ENCODE measurements at places on chromosomes 12 and 14.
A peak's percentile ranks its signal among the peaks of the same experiment; 100 is the strongest.

DNA sequence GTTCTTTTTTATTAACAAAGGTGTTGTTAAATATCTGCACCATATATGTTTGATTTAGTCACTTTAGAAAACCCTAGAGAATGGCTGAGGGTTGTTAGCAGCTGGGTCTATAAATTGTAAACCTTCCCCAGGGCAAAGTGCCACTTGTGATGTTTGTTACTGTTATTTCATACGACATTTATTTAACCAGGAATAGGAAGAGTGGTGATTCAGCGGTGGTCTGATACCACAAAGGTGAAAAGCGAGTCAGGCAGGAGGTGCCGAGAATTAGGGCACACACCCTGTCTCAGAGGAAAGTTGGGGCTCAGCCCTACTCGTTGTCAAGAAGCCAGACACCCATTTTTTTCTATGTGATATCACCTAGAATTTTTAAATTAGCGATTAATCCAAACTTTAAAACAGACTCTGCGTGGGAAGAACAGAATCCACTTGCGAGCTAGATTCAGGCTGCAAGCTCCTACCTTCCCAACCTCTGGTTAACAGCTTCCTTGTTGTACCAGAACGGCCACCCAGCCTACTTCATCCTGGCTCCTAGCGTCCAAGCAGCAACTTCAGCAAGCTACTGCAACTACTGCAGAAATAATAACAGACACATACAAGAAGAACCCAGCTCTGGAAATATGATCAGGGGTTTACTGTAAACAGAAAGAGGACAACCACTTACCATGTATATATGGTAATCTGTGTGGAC is 126.7 kb downstream of the TMEM132D start:
- no peak for DNase-seq
- no peaks in the 10 kb centered on the region for H3K4me1 ChIP-seq
- no peaks in the 10 kb centered on the region for H3K36me3 ChIP-seq
- H3K27ac ChIP-seq: no peak overlapping the region
- no peak overlapping the region for H3K4me3 ChIP-seq

- no peak for DNase-seq
- H3K4me3 ChIP-seq: no peak overlapping the region
- no peak overlapping the region for H3K27ac ChIP-seq
- no peaks in the 10 kb centered on the region for H3K4me1 ChIP-seq
- no peaks in the 10 kb centered on the region for H3K36me3 ChIP-seq
These were observed 120.3 kb upstream of the SOX5 start for GRCh38 chr12:24069532-24070395.

- H3K27me3 ChIP-seq: no peaks in the 10 kb centered on the region
- no peak for DNase-seq
- peak overlapping the region; percentile 47 for H3K27ac ChIP-seq
- H3K4me3 ChIP-seq: no peak overlapping the region
- H3K36me3 ChIP-seq: no peaks in the 10 kb centered on the region
- peaks cover 18% of the 10 kb centered on the region for H3K4me1 ChIP-seq
These were observed 30.2 kb downstream of the CACNA1C start for GRCh38 chr12:2083008-2083407.

- no peak overlapping the region for H3K27ac ChIP-seq
- no peaks in the 10 kb centered on the region for H3K36me3 ChIP-seq
- no peak overlapping the region for H3K4me3 ChIP-seq
- no peaks in the 10 kb centered on the region for H3K4me1 ChIP-seq
- H3K27me3 ChIP-seq: no peaks in the 10 kb centered on the region
These were observed 16.7 kb upstream of the ERC1 start for GRCh38 chr12:974271-974862.

- H3K27ac ChIP-seq: no peak overlapping the region
- H3K36me3 ChIP-seq: peaks cover 5% of the 10 kb centered on the region
- H3K27me3 ChIP-seq: no peaks in the 10 kb centered on the region
- no peaks in the 10 kb centered on the region for H3K4me1 ChIP-seq
- no peak overlapping the region for H3K4me3 ChIP-seq
These were observed 25.9 kb upstream of the SRP54 start for GRCh38 chr14:34956931-34957330.

DNA sequence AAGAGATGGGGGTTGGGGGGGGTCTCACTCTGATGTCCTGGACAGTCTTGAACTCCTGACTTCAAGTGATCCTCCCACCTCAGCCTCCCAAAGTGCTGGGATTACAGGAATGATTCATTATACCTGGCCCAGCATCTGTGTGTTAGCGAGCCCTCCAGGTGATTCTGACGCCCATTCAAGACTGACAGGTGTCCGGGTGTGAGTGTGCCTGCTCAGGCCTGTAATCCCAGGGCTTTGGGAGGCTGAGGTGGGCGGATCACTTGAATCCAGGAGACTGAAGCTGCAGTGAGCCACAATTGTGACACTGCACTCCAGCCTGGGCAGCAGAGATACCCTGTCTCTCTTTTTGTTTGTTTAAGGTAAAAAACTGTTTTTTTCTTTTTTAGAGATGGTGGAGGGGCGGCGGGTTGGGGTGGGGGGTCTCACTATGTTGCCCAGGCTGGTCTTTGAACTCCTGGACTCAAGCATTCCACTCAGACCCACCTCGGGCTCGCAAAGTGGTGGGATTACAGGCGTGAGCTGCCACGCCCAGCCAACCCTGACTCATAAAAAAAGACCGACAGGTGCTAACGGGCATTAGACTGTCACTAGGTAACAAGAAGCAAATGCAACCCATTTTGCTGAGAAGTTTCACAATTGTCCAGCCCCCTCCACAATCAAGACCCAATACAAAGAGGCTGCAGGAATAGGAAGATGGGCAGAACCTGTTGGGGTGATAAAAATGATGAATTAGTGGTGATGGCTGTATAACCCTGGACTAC is 4.7 kb downstream of the VSIG10 start:
- no peak overlapping the region for H3K27ac ChIP-seq
- H3K4me1 ChIP-seq: no peaks in the 10 kb centered on the region
- no peaks in the 10 kb centered on the region for H3K36me3 ChIP-seq
- DNase-seq: no peak
- no peak overlapping the region for H3K4me3 ChIP-seq
- H3K27me3 ChIP-seq: no peaks in the 10 kb centered on the region
